Activated T-helper 2 cell treated with anti-CD3 and anti-CD28 coated beads, Interferon-gamma antibody, Interleukin-2, Interleukin-4, amounts not matched to agents 10 μg/mL and 5 μg/mL and 100 μg/mL, durations not matched to agents 14 hours and 24 hours and 36 hours (primary cell): ENCODE measurements at places on chromosomes 2 and 18.

DNA sequence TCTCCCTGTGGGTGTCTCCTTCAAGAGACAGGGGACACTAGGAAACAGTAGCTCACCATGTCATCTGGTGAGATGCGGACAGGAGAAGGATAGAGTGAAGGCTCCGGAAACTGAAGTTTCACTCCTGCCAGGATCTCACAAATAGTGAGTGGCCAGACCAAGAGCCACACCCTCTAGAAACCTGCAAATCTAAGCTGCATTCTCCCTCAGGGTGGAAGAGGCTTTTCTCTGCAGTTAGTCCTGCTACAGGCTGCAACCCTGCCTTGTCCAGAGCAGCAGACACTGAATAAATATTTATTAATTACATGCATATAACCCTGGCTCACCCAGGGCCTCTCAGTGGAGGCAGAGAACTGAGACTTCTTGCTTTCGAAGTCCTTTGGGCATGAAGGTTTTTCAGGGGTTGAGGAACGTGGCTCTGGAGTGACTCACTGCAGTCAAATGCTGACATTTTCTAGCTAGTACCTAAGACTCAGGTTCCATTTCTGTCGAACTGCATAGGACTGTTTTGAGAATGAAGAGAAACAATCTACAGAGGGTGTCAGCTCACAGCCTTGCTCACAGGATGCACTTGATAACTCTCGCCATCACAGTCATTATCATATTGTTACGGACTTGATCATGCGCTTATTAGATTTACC is 87.3 kb downstream of the ACTR2 start:
- H3K27ac ChIP-seq, result no peak overlapping the region
- no peaks in the 10 kb centered on the region for H3K27me3 ChIP-seq
- no peak for DNase-seq
- H3K36me3 ChIP-seq, result peaks cover 11% of the 10 kb centered on the region
- H3K4me3 ChIP-seq, result no peak overlapping the region

- DNase-seq, result no peak
- no peak overlapping the region for H3K27ac ChIP-seq
- no peak overlapping the region for H3K4me3 ChIP-seq
- peaks cover 23% of the 10 kb centered on the region for H3K27me3 ChIP-seq
- H3K36me3 ChIP-seq, result no peaks in the 10 kb centered on the region
- no peaks in the 10 kb centered on the region for H3K4me1 ChIP-seq
These were observed 133.9 kb downstream of the GFPT1 start for GRCh38 chr2:69253112-69253511.

DNA sequence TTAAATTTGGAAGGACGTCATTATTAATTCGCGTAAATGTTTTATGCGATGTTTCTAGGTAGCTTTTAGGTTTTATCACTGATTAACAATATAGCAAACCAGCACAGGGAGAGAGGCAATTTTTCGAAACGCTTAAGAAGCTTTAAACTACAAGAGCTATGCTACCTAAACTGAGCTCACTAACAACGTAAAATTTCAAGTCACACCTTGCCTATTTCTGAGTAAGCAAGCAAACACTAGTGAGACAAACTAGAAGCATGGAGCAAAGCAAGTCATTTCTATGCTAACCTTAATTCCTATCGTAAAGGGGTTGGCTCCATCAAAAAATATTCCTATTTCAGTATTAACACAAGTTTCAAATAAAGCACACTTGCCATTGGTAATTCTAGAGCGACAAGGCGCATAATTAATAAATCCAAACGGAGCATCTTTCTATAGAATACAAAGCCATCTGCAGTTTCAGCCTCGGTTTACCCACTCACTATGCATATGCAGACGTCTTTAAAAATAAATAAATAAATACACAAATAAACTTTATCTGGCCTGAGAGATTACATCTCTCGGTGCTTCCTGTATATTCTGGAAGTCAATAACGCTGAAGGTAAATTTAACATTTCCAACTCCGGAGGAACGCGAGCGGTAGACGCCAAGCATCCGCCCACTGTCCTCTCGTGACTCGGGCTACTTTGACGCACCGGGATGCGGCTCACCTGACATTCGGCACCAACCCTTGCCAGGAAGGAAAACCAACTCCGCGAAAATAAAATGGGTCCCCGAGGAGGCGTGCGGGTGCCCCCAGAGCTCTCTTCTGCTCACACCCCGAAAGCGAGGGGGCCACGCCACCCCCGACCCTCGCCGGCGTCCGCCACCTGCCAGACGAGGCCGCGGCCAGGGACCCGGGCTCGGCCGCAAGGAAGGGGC is 947 bp downstream of the ITSN2 start:
- DNase-seq, result peak; percentile 42
- H3K27me3 ChIP-seq, result peaks cover 2% of the 10 kb centered on the region
- H3K27ac ChIP-seq, result peak overlapping the region; percentile 81
- peak overlapping the region; percentile 82 for H3K4me3 ChIP-seq
- H3K4me1 ChIP-seq, result peaks cover 32% of the 10 kb centered on the region
- H3K36me3 ChIP-seq, result peaks cover 7% of the 10 kb centered on the region

DNA sequence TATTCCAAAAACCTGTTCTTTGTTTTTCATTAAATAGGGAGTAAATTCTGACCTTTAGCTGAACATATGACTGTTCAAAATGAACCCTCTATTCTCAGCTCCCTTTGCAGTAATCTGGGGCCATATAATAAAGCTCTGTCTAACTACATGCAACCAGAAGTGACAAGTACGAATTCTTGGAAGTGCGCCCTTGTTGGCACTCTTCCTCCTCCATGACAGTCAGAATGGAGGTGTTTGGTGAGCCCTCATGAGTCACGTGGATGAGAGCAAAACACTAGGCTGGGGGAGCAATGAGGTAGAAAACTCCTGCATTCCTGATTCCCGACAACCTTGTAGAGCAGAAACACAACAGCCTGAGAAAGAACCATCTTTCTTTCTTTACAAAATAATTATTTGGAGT is 552.9 kb downstream of the FBXO15 start:
- no peak overlapping the region for H3K27ac ChIP-seq
- no peak overlapping the region for H3K4me3 ChIP-seq
- no peaks in the 10 kb centered on the region for H3K27me3 ChIP-seq
- no peaks in the 10 kb centered on the region for H3K36me3 ChIP-seq
- no peak for DNase-seq

- no peak overlapping the region for H3K4me3 ChIP-seq
- peaks cover 28% of the 10 kb centered on the region for H3K4me1 ChIP-seq
- no peaks in the 10 kb centered on the region for H3K36me3 ChIP-seq
- no peaks in the 10 kb centered on the region for H3K27me3 ChIP-seq
- H3K27ac ChIP-seq, result peak overlapping the region; percentile 23
These were observed 40.5 kb upstream of the PEX13 start for GRCh38 chr2:60976875-60977561.

GRCh38 chr2:83744855-83745254 is 714.2 kb downstream of the SUCLG1 start:
- no peaks in the 10 kb centered on the region for H3K27me3 ChIP-seq
- H3K4me1 ChIP-seq, result no peaks in the 10 kb centered on the region
- DNase-seq, result no peak
- H3K27ac ChIP-seq, result no peak overlapping the region
- H3K36me3 ChIP-seq, result no peaks in the 10 kb centered on the region

- no peak overlapping the region for H3K4me3 ChIP-seq
- no peaks in the 10 kb centered on the region for H3K36me3 ChIP-seq
These were observed 153.6 kb downstream of the TDRD15 start for GRCh38 chr2:21277068-21278056.

DNA sequence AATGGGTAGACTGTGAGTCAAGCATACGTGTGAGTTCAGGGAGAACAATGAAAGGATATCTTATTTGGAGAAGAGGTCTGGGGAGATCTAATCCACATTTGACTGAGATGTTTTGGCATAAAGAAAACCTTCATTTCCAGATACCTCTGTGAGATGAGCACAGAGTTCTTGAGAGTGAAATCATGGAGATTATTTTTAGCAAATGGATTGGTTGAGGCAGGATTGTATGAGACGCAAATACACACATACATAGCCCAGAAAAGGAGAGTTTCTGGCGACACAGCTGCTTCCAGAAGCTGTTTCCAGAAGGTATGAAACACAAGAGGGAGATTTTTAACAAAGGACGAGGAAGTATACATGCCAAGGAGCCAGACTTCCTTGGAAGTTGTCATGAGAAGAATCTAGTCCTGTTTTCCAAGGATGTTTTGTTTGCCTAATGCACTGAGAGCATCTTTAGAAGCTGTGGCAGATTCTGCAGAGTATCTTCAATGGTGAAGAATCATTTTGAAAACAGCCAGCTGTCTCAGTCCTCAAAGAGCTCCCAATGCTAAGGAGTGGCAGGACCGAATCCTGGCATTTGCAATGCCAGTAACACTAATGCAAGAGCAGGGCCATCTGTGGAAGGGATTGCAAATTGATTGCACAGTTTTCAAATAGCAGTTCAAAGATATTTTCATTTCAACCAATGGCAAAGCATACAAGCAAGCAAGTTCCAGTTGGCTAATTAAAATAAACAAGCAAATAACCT is 177.2 kb downstream of the SETBP1 start:
- no peak overlapping the region for H3K4me3 ChIP-seq
- H3K27ac ChIP-seq, result no peak overlapping the region
- DNase-seq, result no peak
- peaks cover 9% of the 10 kb centered on the region for H3K27me3 ChIP-seq
- H3K4me1 ChIP-seq, result peaks cover 9% of the 10 kb centered on the region

DNA sequence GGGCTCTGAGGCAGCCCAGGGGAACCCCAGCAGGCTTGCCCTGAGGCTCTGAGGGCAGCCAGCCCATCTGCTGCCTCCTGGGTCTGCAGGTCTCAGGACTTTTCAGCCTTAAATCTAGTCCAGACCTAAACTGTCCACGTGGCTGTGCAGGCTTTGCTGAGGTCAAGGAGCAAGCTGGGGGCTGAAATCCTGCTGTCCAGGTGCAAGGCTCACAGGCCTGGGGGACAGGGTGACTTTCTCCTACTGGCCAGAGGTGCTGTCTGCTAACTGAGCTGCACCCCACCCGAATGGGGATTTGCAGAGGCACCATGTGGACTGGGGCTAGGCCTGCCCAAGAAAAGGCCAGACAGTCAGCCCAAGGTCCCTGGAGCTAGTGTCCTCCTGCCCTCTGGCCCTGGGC is 32.1 kb downstream of the SDC1 start:
- H3K4me1 ChIP-seq, result no peaks in the 10 kb centered on the region
- no peak overlapping the region for H3K27ac ChIP-seq
- no peak overlapping the region for H3K4me3 ChIP-seq
- no peaks in the 10 kb centered on the region for H3K27me3 ChIP-seq
- DNase-seq, result no peak

DNA sequence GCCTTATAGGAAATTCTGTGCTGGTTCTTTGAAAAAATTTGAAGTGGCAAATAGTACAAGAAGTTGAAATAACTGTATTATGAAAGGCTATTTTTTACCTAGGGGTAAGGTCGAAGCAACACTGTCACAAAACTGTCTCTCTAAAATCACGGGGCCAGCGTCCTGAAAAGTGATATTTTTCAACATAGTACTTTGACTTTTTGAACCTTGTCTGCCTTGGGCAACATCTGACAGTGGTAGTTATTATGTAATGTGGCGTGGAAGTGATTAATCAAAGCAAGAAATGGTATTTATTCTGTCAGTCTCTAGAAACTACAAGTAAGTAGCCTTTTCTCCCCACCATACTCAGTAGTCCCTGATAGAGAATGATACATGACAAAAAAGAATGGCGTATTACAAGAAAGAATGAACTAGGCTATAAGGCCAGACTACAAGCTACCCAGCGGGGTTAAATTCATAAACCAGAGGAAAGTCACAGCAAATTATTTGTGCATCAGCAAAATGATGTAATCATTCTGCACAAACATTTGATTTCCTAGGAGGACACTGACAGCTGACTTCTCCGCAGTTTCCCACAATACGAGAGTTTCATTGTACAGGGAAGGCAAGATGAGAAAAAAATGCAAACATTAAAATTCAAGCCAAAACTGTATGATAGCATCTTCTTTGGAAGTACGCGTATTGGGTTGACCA is 9.8 kb downstream of the GEN1 start:
- DNase-seq, result no peak
- no peaks in the 10 kb centered on the region for H3K27me3 ChIP-seq
- peaks cover 8% of the 10 kb centered on the region for H3K4me1 ChIP-seq
- no peak overlapping the region for H3K27ac ChIP-seq
- H3K36me3 ChIP-seq, result peaks cover 57% of the 10 kb centered on the region

DNA sequence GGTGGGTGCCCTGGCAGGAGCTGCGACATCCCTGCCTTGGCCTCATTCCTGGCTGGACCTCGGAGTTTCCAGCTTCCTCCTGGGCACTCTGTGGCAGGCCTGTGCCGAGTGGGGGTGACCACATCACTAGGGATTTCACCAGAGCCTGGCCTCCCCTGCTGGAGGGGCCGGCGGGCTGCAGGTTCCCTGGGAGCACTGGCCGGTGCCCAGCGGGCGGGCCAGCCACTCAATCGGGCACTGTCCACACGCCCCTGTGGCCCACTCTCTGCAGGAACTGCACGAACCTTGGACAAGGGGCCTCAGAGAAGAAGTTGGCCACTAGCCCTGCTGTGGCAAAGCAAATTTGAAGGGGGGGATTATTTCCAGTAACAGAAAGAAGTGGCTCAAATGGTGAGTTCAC is 110.7 kb upstream of the APCDD1 start:
- no peak for DNase-seq
- H3K4me1 ChIP-seq, result no peaks in the 10 kb centered on the region
- no peaks in the 10 kb centered on the region for H3K27me3 ChIP-seq
- H3K36me3 ChIP-seq, result no peaks in the 10 kb centered on the region
- no peak overlapping the region for H3K4me3 ChIP-seq
- no peak overlapping the region for H3K27ac ChIP-seq

- DNase-seq, result no peak
- peak overlapping the region; percentile 62 for H3K27ac ChIP-seq
These were observed 211.4 kb downstream of the PRKCE start for GRCh38 chr2:45862843-45863242.

DNA sequence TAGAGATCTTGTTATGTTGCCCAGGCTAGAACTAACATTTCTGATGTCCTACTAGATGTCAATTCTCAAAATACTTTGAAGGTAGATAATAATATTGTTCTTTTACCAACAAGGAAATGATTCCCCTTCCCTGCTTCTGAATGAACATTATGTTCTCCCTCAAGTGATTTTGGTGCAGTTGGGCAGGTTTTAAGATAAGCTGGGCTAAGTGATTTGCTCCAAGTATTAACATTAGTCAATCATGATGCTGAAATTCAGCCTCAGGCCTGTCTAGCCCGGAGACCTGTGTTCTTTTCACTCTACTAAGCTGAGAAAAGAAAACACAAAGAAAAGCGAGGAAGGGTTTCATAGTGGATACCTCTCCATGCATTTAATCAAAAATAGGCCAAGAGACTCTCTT is 38.5 kb upstream of the SPTBN1 start:
- DNase-seq, result no peak
- H3K36me3 ChIP-seq, result no peaks in the 10 kb centered on the region
